ENCODE measurements at places on chromosomes 7 and 10.

DNA sequence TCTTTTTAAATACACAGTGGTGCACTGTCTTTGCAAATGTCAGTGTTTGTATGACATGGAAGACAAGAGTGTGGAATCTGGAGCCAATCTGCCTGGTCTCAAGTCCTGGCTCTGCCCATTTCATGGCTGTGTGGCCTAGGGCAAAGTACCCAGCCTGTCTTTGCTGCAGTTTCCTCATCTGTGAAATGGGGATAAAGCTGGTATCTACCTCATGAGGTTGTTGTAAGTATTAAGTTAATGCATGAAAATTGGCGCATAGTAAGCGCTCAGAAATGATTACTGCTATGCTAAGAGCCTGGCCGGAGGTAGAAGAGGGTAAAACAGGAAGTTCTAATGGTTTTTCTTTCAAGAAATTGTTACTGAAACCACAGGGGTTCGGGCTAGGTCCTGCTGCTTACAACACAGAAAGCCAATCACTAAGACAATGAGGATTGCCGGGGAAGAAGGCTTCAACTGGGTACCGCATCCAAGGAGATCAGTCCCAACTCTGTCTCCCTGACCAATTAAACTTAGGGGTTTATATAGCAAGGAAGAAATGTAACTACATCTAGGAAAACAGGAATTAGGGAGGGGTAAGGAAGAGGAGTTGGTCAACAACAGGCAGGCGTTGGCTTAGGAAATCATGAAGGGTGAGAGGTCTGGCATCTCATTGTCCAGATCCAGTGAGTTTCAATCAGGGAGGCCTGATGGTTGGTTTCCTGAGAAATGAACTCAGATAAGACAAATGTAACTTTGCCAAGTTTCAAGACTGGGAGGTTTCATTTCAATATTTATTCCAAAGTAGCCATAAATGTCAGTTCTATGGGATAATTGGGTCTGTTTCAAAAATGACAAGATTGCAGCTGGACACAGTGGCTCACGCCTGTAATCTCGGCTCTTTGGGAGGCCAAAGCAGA lies 57.0 kb downstream of the CHST3 start:
- no peak for DNase-seq

DNA sequence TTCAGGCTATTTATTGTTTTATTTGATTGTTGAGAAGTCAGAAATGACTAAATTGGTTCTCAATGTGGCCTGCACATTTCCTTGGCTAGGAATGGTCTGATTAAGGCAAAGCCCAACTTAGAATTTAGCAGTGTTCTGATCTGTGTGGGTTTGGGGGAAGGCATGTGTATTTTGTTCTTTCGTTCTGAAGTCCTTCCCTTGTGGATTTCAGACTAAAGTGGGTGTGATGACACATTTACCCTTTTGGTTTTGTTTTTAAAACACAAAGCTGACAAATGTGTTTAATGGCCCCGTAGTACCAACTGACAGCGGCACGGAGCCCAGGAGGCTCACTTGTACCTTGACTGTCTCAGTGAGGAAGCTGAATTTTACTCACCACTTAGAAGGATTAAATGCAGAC lies 452.3 kb upstream of the GALNT17 start:
- peak; percentile 57 for DNase-seq

GRCh38 chr7:7970531-7971307 lies 2.1 kb downstream of the GLCCI1 start:
- no peak for DNase-seq

DNA sequence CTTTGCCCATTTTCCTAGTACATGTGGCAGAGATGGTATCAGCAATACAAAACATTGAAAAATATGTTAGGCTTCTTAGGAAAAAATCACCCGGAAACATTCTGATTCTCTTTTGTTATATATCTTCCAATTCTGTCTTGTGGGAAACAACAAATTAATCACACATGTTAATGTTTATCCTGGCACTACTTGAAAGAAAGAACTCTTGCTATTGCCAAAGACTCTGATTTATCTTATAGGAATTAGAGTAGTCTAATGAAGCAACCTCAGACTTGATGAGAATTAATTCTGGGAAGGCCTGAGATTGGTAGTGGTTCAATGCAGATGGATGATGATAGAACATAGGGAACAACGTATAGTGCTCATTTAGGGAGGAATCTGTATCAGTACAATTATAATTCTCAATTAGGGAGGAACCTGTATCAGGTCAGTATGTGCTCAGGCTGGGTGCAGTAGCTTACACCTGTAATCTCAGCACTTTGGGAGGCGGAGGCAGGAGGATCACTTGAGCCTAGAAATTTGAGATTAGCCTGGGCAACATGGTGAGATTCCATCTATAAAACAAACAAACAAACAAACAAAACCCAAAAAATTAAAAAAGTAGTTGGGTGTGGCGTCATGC lies 50.7 kb downstream of the TAS2R16 start:
- DNase-seq, result no peak

- DNase-seq, result no peak
Measured at GRCh38 chr10:106625751-106626150, 538.8 kb downstream of the SORCS1 start.

DNA sequence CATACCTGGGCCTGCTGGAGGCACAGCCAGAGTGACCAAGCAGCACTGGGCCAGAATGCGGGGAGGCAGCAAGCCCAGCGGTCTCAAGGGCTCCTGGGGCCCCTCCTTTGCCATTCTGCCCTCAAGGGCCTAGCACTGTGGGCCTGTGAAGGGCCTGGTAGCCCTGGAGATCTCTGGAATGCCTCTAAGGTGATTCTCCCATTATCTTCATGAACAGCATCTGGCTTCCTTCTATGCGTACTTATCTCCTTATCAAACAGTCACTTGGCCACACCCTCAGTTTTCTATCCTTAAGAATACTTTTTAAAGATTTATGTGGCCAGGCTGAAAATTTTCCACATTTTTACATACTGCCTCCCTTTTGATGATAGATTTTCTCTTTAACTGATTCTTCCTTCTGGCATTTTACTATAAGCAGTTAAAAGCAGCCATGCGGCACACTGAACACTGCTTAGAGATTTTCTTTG lies 67.5 kb upstream of the CCNY start:
- DNase-seq, result no peak

GRCh38 chr7:93690021-93690420 lies 115.5 kb upstream of the CALCR start:
- no peak for DNase-seq

DNA sequence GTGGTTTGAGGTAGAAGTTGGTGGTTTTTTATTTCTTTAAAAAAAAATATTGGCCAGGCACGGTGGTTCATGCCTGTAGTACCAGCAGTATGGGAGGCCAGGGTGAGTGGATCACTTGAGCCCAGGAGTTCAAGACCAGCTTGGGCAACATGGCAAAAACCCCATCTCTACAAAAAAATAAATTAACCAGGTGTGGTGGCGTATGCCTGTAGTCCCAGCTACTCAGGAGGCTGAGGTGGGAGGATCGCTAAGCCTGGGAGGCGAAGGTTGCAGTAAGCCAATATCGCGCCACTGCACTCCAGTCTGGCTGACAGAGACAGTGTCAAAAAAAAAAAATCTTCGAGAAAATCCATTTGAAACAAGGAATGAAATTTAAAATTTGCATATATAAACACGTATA lies 1.1 kb downstream of the IL2RA start:
- no peak for DNase-seq

DNA sequence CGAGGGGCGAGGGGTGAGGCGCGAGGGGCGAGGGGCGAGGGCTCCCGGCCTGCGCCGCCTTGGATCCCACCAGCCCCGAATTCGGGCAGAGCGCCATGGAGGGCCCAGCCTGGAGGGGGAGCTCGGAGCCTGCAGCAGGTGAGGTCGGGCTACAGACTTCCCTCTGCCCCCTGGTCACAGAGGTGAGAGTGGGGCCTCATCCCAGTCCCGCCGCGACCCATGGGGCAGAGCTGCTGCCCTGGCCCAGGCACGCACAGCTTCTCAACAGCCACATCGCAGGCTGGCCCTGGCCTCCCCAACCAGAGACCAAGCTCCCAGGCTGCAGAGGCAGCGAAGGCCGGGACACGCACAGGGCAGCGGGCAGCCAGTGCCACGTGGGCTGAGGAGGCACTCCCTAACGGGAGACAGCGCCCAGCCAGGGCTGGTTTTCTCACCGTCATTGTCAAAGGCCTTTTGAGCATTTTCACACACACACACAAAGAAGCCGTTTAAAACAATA lies 191.8 kb downstream of the PTPRN2 start:
- DNase-seq, result no peak

DNA sequence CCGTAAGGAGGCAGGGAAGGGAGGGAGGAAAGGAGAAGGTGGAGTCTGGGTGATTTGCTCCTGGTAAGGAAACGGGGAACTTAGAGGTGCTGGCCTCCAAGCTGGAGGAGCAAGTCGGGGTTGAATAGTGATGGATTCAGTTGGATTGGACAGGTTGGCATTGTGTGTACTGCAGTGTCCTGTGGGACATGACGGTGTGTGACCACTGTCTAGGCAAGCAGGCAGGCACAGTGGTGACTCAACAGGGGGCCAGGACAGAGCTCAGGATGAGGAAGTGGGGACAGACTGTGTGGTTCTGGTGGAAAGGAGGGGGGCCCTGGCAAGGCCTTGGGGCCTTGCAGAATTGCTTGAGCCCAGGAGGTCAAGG lies 48.8 kb downstream of the COL26A1 start:
- DNase-seq, result no peak

GRCh38 chr10:97999066-97999922 lies 31.1 kb downstream of the CRTAC1 start:
- no peak for DNase-seq

DNA sequence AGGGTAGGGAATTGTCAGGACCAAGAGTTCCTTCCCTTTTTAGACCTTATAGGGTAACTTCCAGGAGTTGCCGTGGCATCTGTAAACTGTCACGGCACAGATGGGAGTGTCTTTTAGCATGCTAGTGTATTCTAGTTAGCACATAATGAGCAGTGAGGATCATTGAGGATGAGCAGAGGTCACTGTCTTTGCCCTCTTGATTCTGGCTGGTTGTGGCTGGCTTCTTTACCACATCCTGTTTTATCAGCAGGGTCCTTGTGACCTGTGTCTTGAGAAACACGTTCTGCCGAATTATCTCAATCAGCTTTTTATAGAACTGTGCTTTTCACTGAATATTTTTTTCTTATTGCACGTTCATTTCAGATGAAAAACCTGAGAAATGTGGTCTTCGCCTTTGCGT lies 41.5 kb downstream of the MINPP1 start:
- no peak for DNase-seq

DNA sequence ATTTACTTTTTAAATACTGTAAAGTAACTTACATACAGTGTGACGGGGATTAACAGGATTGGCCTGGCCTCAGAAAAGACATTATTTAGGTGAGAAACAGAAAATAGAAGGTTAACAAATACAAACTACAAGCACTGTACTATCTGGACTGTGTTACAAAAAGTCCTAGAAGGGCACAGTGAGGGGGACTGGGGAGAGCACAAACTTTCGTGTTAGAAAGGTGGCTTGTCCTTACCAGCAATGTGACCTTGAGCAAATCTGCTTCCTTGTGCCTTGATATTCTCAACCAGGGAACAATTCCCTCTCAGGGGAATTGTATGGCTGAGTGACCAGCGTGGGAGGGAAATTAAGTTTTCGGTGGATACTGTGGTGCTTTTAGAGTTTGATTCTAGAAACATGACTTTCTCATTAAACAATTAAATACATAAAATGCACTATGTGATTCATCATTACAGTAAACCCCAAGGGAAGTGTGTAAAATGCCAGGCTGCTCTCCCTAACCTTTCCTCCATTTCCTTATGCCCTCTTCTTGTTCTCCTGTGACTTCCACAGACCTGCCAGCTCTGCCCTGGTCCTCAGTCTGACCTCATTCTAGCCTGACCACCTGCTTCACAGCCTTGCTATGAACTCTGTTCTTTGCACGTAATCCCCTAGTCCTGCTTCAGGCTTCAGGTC lies 57.7 kb downstream of the OSBPL3 start:
- DNase-seq, result no peak

DNA sequence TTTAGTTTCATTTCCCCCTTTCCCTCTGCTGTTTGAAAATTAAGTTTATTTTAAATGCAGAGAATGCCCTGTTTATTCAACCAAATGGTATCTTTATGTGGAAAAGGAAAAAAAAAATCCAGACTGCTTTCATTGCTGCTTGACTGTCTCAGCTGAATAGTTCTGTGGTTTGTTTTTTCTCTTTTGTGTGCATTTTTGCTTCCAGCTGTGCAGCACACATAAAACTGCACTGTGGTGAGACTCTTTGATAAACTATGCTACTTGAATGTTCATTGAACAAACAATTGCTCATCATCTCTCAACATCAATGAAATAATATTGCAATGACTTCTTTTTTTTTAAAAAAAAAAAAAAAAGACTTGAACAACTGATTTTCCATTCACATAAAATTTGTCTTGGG lies 78.6 kb upstream of the GLI3 start:
- DNase-seq, result no peak

DNA sequence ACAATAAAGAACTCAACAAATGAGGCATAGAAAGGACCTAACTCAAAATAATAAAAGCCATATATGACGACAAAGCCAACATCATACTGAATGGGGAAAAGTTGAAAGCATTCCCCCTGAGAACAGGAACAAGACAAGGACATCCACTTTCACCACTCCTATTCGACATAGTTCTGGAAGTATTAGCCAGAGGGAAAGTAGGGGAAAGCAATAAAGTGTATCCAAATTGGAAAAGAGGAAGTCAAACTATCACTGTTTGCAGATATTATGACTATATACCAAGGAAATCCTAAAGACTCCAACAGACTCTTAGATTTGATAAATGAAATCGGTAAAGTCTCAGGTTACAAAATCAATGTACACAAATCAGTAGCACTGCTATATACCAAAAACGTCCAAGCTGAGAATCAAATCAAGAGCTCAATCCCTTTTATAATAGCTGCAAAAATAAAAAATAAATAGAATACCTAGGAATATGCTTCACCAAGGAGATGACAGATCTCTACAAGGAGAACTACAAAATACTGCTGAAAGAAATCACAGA lies 4.8 kb downstream of the ANXA7 start:
- DNase-seq, result no peak

DNA sequence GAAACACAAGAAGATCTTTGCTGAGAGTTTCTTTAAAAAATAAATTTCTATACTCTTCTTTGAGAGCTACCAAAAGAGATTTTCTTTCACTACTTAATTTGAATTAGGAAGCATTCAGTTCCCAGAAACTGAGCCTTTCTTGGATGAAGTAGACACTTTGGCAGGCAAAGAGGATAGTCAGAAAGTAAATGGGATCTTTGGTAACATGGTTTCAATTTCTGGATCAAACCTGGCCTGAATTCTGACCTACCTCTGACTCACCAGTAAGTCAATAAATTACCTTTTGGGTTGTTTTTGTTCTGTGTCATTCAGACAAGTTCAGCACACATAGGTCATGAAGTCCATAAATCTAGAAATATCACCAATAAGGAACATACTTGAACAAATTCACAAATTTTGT lies 26.8 kb upstream of the CABCOCO1 start:
- no peak for DNase-seq

- no peak for DNase-seq
Measured at GRCh38 chr7:115678086-115678982, 352.2 kb downstream of the TFEC start.

DNA sequence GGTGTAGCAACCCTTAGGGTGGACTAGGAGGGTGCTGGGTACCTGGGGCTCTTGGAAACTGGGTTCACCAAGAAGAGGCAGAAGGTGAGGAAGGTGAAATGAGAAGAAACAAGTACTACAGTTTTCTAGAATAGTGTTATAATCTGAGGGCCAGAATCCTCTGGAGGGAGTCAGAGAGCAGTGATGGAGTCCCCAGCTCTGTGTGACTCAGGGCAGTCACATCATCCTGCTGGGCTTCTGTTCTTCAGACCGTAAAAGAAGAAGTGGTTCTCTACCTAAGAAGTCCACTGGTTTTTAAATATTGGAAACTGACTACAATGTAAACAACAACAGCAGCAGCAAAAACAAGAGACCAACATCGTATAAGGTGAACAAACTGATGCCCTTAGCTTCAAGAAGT lies 197.3 kb downstream of the PRPF18 start:
- peak; percentile 40 for DNase-seq

GRCh38 chr7:125255810-125256209 lies 326.2 kb upstream of the POT1 start:
- DNase-seq, result no peak
